Aorta (tissue), 5 donors: ENCODE measurements at places on chromosomes 7 and 10.

DNA sequence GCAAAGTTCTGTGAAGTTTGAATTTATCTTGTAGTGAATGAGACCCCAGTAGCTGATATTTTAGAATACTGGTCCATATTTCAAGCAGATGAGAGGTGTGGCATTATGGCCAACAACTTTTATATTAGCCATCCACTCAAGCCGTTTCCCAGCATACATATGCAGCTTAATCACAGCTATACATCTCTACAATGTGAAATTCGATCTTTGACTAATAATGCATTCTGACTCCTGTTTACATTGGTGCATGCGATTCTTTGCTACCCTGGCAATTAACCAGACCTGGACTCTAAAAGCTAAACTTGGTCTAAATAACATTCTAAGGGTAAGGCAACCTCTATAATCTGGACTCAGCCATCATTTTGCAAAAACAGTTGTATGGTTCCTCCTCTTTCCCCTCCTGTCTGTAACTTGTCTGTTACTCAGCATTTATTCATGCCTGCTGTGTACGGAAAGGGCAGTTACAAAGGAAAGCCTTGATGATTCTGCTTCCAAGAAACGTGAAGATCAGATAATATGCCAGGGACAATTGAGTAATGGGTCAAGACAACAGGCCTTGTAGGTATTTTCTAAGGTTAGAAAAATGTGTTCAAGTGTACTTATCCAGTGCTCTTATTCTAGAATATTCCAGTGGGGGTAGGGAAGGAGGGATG is 50.6 kb downstream of the PNLIPRP2 start:
- DNase-seq: no peak

DNA sequence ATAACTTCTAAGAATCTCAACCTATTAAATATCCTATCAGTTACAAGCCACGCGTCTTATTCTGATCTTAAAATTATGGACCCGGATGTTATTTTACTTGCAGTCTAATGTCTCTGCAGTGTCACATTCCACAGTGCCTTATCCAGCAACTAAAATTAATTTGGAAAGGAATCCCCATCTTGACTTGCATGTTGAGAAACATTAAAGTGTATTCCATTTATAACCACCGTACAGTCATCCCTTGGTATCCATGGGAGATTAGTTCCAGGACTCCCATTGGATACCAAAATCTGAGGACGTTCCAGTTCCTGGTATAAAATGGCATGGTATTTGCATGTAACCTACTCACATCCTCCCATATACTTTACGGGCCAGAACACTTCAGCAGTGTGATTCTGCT is 194.7 kb downstream of the ARHGAP21 start:
- DNase-seq: no peak

- DNase-seq: no peak
Measured at GRCh38 chr10:88989824-88990383, 694 bp upstream of the FAS start.

DNA sequence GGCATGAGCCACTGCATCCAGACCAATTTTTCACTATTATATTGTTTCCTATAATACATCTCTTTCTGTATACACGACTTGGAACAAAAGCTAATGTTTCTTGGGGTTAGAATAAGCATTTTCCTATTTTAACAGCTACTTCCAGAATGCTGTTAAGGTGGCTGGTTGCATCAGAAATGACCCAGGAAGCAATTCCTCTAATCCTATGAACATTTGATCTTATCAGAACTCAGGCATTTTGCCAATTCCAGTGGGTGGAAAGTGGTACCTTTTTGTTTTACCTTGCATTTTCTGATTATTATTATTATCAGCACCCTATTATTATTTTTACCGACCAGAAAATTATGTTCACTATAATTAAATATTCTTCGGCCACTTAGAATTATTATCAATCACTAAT is 73.3 kb downstream of the NDUFB2 start:
- DNase-seq: no peak

DNA sequence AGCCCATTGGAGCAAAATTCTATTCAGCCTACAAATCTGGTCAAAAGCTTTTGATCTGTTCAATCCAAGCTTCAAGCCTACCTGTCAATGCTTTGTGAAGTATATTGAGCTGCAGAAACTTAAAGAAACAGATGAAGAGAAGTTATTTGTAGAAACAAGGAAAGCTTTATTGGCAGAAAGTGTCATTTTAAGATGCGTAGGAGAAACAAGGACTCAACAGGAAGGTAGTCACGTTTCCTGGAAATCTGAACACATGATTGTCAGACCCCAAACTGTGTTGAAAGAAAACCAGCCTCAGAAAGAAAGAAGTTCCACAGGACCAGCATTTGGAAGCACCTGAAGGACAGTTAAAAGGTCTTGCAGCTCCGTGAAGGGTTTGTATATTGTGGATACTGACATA is 34.8 kb upstream of the PURB start:
- no peak for DNase-seq

- no peak for DNase-seq
Measured at GRCh38 chr10:55158633-55159032, 357.6 kb upstream of the PCDH15 start.

DNA sequence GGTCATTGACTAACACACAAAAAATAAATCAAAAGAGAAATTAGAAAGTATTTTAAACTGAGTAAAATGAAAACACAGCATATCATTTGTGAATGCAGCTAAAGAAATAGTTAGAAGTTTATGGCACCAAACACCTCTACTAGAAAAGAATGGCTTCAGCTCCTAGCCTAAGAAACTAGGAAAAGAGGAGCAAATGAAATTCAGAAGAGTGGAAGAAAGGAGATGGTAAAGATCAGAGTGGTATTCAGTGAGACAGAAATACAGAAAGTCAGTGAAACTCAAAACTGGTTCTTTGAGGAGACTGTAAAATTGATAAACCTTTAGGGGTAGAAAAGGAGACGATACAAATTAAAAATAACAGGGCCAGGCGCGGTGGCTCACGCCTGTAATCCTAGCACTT is 2.7 kb downstream of the EXOC6 start:
- DNase-seq: no peak

DNA sequence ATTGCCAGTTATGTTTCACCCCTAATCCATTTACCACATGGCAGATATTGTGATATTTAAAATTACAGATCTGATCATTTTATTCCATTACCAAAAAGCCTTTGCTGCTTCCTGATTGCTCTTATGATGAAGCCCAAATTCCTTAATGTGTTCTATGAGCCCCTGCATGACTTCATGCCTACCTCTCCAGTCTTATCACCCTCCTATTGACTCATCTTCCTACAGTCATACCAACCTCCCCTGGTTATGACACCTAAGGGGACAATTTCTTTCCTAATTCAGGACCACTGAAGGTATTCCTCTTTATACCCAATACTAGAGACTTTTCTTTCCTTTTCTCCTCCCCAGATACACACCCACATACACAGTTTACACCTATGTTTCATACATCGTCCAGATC is 36.0 kb downstream of the TES start:
- no peak for DNase-seq

DNA sequence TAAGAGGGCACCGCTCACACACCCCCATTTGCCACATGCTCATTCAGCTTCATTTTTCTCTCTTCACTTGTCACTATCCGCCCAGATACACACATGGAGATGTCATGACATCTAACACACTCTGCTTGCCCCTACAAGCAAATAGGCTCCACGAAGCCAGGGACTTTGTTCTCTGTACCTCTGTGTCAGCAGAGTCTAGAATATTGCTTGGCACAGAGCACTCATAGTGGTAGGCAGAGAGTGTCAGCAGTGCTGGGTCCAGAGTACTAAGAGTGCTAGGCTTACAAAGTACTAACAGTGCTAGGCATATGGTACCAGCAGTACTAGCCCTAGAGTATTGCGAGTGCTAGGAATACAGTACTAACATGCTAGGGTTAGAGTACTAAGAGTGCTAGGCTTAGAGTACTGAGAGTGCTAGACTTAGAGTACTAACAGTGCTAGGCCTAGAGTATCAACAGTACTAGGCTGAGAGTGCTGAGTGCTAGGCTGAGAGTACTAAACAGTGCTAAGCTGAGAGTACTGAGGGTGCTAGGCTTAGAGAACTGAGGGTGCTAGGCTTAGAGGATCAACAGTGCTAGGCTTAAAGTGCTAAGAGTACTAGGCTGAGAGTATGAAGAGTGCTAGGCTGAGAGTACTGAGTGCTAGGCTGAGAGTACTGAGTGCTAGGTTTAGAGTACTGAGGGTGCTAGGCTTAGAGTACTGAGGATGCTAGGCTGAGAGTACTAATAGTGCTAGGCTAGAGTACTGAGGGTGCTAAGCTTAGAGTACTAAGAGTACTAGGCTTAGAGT is 166.1 kb downstream of the PRKAG2 start:
- DNase-seq: no peak

DNA sequence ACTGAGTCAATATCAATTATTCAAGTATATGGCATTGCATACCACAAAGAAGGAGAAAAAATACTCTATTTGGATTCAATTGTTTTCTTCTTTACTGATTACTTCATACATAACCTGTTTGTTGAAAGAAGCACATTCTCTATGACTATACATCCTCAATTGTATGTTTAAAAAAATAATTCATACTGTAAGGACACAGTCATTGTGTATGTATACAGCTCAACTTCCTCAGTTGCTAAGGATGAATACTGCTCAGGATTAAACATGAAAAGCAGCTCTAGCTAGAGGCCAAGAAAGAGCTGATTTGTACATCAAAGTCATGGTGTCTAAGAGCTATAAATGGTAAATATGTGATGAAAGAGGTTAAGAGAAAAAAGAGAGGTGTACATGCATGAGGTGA is 15.8 kb upstream of the BPGM start:
- no peak for DNase-seq

GRCh38 chr7:11817111-11817740 is 14.8 kb downstream of the THSD7A start:
- DNase-seq: no peak

GRCh38 chr7:155084969-155085368 is 14.8 kb downstream of the HTR5A start:
- no peak for DNase-seq

DNA sequence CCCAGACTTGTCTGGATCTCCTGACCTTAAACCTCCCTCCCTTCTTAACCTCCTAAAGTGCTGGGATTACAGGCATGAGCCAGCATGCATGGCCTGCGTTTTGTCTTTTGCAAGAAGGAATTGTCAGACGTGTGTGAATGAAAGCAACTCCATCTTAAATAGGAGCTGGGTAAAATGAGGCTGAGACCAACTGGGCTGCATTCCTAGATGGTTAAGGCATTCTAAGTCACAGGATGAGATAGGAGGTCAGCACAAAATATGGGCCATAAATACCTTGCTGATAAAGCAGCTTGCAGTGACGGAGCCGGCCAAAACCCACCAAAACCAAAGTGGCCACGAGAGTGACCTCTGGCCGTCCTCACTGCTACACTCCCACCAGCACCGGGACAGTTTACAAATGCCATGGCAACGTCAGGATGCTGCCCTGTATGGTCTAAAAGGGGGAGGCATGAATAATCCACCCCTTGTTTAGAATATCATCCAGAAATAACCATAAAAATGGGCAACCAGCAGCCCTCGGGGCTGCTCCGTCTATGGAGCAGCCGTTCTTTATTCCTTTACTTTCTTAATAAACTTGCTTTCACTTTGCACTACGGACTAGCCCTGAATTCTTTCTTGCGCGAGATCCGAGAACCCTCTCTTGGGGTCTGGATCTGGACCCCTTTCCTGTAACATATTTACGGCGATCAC is 41.2 kb upstream of the SDK1 start:
- no peak for DNase-seq

DNA sequence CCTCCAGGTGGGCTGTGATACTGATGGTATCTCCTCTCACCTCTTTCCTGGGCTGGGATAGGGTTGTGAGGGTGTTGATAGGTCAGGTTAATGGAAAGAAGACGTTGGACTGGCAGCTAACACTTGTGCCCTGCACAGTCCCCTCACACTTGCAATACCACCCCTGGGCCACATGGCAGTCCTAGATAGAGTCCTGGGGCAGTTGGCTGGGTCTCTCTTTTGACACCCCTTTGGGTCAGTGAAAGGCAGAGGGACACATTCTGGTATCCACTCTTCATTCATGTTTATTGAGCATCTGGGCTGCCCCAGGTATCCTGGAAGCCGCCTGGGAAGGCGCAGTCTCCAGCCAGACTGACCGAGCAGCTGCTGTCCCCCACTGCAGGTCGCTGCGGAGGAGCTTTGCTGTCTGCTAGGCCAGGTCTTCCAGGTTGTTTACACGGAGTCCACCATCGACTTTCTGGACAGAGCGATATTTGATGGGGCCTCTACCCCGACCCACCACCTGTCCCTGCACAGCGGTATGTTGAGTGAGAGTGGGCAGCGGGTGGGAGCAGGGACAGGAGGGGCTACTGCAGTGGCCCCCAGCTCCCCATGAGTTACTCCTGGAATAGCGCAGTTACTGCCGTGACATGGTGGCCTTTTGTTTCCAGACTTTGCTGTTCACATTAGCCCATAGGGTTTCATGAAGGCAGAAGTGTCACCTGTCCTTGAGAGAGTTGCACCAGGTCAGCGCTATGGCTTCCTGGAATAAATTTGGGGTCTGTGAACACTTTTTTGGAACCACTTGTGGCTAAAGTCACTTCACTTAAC is 19.1 kb downstream of the NACAD start:
- DNase-seq: peak; percentile 52

DNA sequence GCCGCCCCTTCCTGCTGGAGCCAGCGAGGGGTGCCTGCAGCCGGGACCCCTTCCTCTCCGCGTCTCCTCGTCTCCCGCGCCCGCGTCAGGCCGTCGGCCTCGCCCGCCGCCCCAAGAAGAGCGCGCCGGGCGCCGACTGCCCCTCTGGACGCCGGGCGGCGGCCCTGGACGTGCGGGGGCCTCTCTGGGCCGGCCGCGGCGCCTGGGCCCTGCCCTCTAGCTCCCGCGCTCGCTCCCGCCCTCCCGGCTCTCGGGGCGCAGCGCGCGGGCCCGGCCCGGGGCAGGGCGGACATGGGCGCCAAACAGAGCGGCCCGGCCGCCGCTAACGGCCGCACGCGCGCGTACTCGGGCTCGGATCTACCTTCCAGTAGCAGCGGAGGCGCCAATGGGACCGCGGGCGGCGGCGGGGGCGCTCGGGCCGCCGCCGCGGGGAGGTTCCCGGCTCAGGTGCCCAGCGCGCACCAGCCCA is 704 bp downstream of the ZNRF2 start:
- peak; percentile 82 for DNase-seq

- no peak for DNase-seq
Measured at GRCh38 chr10:121213437-121213836, 362.3 kb downstream of the WDR11 start.

DNA sequence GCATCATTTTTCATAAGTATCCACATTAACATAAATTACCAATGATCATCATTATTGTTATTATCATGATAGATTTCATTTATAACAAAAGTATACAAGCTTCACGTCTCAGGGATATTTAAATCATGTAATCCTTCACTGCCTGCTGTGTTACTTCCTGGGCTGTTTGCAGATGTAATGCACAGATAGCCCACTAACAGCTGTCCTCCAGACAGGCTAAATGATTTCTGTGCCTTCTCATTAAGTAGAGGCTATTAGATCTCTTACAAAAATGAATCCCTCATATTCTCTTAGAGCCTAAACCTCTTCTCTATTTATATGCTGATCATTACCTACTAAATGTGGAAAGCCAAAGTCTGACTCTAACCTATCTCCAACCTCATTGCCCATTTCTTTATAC is 9.3 kb downstream of the PCLO start:
- DNase-seq: no peak

GRCh38 chr7:16063716-16064675 is 357.3 kb downstream of the CRPPA start:
- DNase-seq: no peak
